Stimulated activated CD8-positive, alpha-beta memory T cell treated with anti-CD3 and anti-CD28 coated beads, Interleukin-7, amount 100 ng/mL, for 24 hours (primary cell): ENCODE measurements at places on chromosomes 12 and 14.

DNA sequence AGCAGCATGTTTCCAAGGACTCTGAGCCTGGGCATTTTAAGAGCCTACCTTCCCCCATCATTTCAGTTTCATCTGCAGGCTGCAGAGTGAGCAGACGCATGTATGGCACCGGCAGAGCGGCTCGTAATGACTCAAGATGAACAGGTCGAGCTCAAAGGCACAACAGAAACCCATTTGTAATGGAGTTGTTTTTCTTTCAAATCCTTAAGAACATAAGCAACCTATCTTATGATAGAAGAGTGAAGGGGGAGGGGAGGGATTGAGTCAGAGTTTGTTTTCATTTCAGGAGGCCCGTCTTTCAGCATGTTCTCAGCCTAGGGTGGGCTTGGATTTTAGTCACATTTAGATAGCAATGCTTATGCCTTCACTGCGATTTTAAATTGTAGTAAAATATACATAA is 54.9 kb upstream of the CISTR start:
- no peak for DNase-seq

- no peak for DNase-seq
These were observed 93.7 kb downstream of the VCPKMT start for GRCh38 chr14:50022661-50023060.

- no peak for DNase-seq
These were observed 35.7 kb downstream of the STK38L start for GRCh38 chr12:27279826-27280225.

- no peak for DNase-seq
These were observed 1731.5 kb upstream of the FLRT2 start for GRCh38 chr14:83798421-83798820.

- no peak for DNase-seq
These were observed 62.1 kb upstream of the GALNT9 start for GRCh38 chr12:132391326-132392041.

DNA sequence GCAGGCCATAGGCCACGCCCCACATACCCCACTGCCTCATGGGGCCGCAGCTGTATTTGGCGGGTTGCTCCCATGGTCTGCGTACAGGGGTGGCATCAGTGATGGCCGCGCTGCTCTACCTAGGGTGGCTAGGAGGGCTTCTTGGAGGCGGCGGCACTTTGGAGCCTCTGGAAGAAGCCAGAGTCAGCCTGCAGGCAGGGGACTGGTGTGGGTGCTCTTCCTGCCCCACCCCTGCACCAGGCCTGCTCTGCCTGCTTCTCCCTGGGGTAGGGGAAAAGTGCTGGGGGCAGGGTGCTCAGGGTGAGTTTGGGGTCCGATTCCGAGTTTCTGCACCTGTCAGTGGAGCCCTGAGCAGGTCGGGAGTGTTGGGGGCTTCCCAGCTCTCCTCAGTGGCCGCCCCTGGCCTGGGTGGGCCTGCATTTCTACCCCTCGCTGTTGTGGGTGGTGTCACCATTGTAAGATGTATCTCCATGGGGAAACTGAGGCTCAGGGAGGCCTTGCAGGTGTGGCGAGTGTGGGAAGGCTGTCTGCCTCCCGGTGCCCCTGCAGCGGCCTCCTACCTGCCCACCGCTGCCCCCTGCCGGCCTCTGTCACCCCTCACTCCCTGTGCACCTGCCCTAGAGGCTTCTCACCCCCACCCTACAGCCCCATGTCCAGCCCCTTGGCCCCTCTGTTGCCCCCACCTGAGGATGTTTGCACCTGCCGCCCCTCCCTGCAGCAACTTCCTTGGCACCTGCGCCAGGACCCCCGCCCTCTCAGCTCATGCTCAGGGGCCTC is 5.5 kb downstream of the CEP170B start:
- DNase-seq = no peak

DNA sequence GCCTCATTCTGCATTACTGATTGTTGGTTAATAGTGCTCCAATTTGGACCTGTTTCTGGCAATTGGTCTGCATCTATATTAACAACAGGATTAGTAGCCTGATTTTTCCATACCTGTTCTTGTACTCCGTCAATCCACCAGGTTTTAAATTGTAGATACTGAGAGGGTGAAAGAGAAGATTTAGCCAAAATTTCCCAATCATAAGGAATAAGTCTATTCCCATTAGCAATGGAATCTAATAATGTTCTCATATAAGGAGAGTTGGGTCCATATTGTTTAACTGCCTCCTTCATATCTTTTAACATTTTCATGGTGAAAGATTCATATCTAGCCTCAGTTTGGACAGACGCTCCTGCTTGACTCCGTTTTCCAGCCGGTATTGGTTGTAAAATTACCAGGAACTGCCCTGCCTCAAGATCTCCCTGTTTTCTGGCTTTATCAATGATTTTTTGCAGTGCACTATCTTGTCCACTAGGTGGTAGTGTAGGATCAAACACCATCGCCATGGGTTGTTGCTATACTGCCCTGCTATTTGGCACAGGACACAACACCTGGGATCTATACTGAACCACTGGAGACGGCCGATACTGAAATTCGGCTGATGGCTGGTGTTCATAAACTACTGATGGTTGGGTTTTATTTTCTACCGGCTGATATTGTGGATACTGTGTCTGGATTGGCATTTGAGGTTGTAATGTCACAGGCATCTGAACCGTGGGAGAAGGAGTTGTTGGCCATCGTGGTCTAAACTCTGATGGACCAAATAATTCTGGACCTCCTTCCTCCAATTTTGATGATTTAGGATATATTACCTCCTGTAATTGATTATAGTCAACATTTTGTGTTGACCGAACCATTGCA is 25.2 kb downstream of the DHRS4L2 start:
- DNase-seq = no peak

- no peak for DNase-seq
These were observed 24.4 kb upstream of the MGST1 start for GRCh38 chr12:16323010-16323409.

DNA sequence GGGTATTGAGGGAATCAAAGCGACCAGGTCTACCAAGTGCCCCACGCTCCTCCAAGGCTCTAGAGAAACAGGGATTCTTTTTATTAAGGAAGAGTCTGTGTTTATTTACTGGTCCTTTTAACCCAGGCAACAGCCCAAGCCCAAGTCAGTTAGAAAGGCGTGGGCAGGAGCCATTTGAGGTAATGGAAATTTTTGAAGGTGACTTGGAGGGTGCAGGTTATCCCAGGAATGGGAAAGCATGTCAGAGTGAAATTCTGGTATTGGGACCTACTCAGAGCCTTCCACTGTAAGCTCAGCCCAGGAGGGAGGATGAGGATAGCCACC is 2.9 kb downstream of the SLC6A12 start:
- no peak for DNase-seq

GRCh38 chr12:104480826-104481440 is 24.2 kb downstream of the CHST11 start:
- DNase-seq = no peak

GRCh38 chr14:67683842-67684241 is 9.4 kb upstream of the VTI1B start:
- DNase-seq = no peak

DNA sequence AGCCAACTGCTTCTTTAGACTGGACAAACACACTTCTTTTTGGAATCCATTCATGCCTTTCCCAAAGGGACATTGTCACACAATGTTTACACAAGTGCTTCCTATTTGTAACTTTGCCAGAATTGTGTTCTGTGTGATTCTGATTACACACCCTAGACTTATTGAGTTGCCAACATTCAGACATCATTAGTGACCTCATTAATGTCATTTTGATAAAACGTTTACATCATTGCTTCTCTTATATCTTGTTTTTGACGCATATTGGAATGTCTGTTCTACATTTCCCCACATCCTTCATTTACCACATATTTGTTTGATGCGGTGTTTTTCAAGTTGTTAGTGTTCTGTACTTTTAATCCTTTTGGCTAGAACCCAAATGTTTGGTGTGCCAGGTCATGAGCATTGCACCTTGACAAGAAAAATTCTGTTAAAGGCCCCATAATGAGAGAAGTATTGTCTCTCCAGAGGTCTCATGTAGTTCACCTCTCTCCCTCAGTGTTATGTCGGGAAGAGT is 305.5 kb downstream of the AEBP2 start:
- DNase-seq = no peak

- no peak for DNase-seq
These were observed 22.9 kb upstream of the CCND2 start for GRCh38 chr12:4250691-4251090.

DNA sequence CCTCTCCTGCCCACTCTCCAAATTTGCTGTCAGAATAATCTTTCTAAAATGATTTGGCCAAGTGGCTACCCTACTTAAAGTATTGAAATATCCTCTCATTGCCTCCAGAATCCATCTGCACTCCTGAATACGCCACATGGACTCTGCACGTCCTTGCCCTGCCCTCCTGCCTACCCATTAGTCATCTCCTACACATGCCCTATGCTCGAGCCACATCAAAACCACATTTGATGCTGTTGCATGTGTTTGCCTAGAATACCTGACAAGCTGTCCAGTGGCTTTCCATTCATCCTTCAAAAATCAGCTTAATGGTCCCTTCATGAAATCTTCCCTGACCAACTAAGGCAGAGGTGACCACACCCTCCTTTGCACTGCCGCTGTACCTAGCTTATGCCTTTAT is 17.0 kb downstream of the VCPKMT start:
- no peak for DNase-seq

DNA sequence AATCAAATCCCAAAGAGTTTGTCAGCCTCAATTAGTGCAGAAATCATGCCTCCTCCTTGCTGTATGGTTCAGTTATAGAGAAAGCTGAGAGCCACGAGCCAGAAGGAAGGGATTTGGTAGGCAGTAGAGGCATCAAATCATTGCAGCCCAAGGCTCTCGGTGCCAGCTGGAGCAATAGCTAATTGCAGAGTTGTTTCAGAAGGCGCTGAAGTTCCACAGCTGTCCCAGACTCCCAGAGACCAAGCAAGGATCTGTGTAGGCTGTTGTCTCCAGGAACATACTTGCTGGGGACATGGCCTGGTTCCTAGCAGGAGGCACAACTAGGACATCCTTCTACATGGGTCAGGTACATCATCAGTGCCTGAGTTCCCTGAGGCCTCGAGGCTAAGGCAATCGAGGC is 80.4 kb upstream of the WSCD2 start:
- no peak for DNase-seq

GRCh38 chr14:83483063-83483462 is 1949.4 kb upstream of the SEL1L start:
- no peak for DNase-seq

DNA sequence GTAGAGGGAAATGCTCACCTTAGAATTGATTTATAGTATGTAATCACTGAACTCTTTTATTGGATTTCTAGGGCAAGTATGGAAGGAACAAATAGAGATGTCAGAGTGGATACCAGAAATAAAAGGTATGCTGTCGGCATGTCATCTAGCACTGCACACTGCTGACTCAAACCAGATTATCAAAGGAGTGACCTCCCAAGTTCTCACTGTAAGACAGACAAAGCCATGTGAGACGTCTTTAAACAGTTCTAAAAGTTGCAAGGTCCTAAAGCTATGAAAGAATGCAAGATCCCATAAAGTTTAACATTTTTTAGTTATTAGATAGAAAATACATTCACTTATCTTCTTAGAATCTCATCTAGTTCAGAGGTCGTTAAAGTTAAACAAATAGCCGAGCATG is 70.0 kb upstream of the CPM start:
- no peak for DNase-seq

DNA sequence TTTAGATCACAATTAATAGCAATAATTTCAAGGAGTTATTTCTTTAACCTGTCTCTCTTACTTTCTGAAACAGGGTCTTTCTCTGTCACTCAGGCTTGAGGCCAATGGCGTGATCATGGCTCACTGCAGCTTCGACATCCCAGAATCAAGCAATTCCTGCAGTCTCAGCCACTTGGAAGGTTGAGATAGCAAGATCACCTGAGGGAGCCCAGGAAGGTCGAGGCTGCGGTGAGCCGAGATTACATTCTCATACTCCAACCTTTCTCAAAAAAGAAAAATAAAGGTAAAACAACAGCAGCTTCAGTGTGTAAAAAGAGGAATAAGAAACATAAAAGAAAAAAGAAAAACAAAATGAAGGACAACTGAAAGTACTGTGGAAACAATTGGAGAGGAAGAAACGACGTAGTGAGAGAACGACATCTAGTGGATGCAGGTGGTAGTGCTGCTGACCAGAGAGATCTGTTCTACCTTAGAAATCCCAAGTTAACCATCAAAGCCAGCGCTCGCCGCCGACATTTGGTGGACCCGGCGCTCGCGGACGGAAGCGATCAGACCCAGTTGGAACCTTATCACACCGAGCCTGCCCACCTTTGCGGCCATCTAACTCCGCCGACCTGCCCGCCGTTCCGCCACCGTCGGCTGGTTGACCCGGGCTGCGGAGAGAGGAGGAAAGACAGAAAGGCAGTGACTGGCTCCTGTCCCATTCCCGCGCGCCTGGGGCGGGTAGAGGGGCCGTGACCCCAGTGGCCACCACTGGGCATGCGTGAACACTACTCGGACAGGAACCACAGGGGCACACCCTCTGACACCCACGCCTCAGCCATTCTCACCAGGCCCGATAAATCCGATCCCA is 196.1 kb downstream of the ALG10 start:
- peak; percentile 33 for DNase-seq

- no peak for DNase-seq
These were observed 613.9 kb upstream of the NOVA1 start for GRCh38 chr14:27211741-27212140.

DNA sequence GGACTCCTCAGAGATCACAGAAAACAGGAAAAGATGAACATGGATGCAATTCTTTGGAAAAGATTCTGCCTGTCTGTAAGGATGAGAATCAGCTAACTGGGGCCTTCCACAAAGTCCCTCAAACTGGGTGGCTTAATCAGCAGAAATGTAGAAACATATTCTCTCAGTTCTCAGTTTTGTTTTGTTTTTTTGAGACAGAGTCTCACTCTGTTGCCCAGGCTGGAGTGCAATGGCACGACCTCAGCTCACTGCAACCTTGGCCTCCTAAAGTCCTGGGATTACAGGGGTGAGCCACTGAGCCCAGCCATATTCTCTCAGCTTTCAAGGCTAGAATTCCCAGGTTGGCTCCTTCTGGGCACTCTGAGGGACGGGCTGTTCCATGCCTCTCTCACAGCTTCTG is 38.2 kb upstream of the CLIP1 start:
- no peak for DNase-seq

DNA sequence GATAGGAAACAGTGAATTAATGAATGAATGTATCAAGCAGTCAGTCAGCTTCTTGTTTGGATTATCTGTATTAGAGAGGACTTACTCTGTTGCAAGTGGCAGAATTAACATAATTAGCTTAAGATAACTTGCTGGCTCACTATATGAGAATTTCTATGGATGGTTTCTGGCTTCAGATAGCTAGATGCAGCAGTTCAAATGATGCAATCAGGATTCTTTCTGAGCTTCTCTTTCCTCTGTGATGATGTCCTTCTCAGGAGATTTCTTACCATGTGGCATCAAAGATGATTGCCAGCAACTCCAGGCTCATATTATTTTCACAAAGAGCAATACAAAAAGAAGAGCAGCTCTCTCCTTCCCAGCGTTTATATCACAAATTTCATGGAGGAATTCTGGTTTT is 30.7 kb downstream of the FRMD6 start:
- no peak for DNase-seq

DNA sequence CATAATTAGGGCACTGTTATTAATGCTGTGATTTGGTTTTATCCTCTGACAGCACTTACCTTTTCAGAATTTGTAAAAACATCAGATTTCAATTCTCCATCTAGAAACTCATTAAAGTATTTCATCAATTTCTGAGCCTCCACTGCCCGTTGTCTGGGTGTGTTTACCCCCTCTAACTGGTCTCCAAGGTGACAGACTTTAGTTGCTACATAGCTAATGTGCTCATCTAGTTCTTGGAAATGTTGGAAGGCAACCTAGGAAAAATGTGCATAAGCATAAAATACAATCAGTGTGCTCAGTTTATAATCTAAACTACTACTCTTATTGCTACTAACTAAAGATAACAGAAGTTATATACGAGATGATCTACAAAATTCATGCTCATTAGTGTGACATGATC is 24.6 kb downstream of the EXOC5 start:
- no peak for DNase-seq
